ENCODE measurements at places on chromosomes 16 and 17.

DNA sequence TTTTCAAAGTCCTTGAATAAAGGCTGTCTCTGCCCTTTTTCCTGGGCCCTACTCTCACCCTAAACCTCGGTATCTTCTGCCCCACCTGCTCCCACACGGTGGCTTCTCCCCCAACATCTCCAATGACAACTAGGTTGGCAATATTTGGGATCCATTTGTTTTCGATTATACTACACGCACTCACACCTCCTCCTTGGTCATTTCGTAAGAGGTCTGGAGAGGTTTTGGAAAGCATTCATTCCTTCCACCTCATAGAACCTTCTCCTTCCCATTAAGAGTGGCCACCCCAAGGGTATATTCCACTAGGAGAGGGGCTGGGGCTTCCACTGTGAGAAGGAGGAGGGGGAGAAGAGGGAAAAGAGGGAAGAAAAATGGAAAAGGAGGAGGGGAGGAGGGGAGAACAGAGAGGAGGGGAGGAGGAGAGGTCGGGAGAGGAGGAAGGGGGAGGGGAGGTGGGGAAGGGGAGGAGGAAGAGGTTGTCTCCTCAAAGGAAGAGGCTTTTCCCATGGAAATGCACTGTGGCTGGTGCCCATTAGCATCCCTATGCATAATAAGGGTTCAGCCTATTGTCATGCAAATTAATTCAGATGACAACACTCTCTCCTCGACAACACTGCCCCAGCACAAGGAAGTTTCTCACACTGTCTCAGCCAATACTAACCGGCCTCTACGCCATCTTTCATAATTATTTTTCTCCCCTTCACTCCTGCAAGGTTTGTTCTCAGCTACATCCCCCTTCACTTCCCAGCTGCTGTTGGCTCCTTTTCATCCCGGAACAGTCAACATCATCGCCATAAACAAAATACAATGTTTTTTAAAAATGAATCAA is 30.0 kb downstream of the SOX9 start:
- DNase-seq: no peak

DNA sequence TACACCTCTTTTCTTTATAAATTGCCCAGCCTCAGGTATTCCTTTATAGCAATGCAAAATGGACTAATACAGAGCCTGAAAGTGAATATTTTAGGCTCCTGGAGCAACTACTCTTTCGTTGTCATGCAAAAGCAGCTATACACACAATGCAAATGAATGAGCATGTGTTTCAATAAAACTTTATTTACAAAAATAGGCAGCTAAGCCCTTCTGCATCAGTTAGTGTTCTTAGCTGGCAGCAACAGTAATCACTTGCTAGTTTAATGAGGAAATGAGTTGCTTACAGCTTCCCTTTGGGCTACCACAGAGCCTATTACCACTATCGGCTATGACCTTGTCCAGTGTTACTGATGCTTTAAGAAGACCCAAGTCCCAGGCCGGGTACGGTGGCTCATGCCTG is 402.9 kb downstream of the XYLT1 start:
- no peak for DNase-seq

- no peak for DNase-seq
Measured at GRCh38 chr16:23207485-23207884, 24.9 kb downstream of the SCNN1G start.

GRCh38 chr17:16877099-16877498 is 94.8 kb downstream of the TNFRSF13B start:
- DNase-seq: no peak

GRCh38 chr16:30350134-30350871 is 4.8 kb downstream of the CD2BP2 start:
- DNase-seq: no peak

DNA sequence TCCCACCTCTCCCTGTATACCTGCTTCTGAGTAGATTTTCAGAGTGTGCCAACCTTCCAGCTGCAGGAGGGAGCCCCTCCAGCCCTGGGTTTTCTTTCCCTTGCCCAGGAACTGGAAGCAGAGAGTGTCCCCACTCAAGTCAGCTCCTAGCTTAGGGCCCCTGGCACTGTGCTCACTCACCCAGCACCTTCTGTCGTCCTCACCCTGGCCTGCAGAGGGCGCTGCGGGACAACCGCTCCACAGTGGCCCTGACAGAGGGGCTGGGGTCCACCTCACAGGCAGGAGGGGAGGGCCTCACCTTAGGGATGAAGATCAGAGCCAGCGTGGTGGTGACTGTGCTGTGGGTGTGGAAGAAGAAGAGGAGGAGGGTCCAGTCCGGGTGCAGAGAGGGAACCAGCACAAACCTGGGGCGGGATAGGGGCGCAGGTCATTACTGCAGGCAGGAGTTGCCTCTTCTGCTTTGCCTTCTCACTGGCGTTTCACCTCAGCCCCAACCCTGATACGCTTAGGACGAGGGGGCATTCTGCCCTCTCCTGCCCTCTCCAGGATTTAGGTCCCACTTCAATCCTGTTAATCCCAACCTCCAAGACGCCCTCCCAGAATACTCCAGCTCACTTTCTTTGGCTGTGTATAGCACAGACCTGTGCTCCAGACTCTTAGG is 10.0 kb downstream of the GPR179 start:
- no peak for DNase-seq

GRCh38 chr17:61385577-61386236 is 13.9 kb upstream of the TBX2 start:
- no peak for DNase-seq

GRCh38 chr17:73335591-73336407 is 24.0 kb upstream of the CDC42EP4 start:
- DNase-seq: no peak

GRCh38 chr17:35645923-35646322 is 58.8 kb downstream of the AP2B1 start:
- no peak for DNase-seq

DNA sequence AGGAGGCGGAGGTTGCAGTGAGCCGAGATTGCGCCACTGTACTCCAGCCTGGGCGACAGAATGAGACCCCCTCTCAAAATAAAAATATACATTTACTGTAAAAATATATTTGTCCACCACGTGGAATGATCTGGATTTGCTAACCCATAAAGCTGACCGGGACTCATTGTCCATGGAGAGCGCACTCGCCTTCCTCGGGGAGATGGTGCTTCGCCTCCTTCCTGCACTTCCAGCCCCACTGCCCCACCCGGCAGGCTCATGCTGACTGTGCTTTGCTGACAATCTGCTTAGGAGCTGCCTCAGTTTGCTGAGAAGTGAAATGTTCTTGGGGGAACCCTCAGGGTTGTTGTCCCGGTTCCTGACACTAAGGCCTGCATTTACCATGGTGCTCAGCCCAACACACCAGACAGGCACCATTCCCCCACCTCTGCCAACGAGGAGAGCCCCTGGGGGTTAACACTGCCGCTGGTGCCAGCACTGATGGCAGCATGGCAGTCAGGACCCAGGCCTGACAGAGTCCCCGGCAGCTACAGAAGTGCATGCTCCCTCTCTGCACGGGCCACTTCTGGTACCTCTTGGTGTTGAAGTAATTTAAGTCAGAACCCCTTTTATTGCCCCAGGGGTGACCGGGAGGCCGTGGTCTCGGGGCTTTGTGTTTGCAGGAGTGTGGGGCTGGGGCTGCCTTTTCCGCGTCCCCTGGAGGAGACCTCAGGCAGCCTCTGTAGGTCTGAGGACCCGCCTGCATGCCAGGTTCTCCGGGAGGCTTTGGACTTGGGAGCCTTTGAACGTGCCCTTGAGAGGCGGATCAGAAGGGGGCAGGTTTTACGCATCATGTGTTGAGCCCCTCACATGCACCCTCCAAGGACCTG is 2.5 kb downstream of the NUBP2 start:
- DNase-seq: no peak

DNA sequence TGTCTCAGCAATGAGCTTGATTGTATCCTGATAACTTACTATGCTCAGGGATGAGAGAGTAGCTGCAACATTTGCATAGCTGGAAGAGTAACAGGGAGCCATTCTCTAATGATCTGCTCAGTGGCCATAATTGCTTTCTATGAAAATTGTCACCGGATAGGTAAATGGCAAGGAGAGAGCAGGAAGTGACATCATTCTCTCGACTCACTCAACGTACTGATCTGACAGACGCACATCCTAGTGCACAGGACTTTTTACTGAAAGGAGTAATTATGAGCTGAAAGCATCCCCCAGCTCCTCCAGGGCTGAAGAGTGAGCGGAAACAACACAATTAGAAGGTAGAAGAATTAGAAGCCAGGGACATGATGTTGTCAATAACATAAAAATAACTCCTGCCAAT is 71.8 kb downstream of the IRX5 start:
- no peak for DNase-seq

DNA sequence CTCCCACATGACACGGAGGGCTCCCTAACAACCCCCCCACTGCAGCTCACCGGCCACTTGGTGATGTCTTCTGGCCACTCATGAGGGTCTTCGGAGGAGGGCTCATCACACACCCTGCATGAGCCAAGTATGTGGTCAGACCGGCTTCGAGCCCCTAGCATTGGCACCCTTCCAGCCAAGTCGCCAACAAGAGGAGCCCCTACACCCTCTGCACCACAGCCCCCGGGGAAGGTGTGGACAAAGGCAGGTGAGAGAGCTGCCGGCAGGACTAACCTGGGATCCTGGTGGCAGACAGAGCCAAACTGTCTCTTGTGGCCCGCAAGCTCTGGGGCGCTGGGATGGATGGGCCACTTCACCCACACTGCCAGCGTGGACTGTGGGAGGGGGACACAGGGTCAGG is 6.5 kb downstream of the SNRNP25 start:
- no peak for DNase-seq

DNA sequence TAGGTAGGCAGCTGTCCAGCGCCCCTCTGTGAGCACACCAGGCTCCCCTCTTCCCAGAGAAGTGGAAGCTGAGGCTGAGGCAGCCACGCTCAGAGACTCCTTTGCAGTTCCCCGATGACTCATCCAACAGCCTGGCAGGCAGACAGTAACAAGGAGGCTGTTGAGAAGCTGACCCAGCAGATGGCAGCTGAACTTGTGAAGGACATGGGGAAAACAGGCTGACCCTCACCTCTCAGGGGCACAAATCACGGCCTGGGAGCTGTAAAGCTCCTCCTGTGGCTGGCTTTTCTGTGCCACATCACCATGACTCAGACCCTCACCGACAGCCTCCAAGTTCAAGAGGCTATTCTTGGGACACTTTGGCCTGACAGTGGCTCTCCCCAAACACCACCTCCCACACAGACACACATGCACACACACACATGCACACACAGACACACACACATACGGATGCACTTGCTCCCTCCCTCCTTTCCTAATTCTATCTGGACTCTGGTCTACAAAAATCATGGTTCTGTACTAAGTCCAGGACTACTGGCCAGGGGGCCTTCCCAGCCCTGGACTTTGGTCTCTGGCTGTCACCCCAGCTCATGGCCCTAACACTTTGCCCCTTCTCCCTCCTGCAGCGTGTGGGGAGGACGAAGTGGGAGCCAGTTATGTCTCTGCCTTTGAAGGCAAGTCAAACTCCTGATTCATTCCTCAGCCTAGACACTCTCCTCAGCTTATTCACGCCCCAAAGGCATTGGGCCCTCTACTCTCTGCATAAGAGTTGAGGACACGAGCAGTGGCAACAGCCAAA is 23.2 kb downstream of the MAP3K14 start:
- peak; percentile 86 for DNase-seq

DNA sequence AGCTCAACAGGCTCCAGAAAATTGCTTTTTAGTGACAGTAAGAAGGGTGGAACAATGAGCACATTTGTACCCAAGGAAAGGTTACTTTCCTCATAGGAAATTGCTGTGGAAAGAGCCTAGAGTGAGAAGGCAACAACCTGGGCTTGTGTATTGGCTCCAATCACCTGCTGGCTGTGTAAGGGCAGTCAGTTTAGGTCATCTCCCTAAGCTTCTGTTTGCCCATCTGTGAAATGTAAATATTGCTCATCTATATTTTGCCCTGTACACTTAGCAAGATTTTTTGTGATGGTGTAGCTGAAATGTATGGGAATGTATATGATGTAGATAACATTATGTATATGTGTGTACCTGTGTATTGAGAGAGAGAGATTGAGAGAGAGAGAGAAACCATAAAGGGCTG is 225.2 kb upstream of the MPHOSPH6 start:
- no peak for DNase-seq

GRCh38 chr17:49528966-49529365 is 33.9 kb downstream of the NGFR start:
- no peak for DNase-seq

- DNase-seq: no peak
Measured at GRCh38 chr17:12627781-12628451, 37.8 kb upstream of the MYOCD start.

- DNase-seq: no peak
Measured at GRCh38 chr16:79982361-79982760, 381.8 kb upstream of the MAF start.

DNA sequence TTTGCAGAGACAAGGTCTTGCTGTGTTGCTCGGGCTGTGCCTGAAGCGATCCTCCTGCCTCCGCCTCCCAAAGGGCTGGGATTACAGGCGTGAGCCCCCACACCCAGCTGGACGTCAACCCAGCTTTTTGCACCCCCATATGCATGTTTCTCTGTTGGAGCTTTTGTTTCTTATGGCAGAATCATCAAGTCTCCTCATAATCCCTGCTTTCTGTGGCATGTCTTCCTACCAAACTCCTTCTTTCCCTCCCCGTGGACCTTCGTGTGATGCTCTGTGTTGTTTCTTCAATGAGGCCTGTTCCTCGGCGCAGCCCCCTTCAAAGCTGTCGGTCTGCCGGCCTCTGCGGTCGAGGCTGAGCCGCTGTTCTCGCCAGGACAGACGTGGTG is 71.6 kb downstream of the METRNL start:
- DNase-seq: no peak

- no peak for DNase-seq
Measured at GRCh38 chr16:23160574-23160973, 11.3 kb upstream of the USP31 start.

DNA sequence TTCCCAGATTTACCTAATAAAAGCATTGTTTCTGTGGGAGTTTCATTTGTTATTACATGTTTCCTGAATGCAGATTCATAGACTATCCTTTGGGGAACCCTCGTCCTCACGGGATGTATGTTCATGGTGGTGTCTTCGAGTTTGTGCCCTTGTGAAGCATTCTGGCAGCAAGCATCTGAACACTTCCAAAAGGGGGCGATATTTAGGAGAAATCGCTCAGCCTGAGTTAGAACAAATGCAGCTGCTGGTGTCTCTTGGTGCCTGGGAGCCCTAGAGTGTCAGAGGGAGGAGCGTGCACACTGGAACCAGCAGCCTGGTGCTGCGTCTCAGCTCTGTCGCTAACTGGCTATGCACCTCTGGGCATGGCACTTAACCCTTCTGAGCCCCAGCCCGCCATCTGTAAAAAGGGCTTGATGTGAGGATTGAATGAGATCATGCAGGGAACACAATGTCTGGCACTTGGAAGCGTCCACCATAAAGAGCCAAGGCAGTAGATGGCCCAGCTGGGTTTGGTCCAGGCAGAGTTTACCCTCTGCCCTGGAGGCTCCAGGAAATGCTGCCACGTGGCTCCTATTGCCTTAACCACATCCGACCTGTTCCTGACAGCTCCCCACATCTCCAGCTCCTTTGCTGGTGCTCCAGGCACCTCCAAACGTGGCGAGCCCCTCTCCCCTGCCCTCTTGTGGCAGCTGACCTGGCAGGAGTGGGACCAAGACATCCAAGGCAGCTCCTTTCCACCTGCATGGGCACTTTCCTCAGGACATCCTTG is 25.0 kb upstream of the C16orf78 start:
- DNase-seq: no peak
